ENCODE measurements at places on chromosomes 6 and 20. TPM values are rescaled to one million over a fixed set of nuclear protein-coding genes. Genes with fewer than 3 reads are reported as not detected.

DNA sequence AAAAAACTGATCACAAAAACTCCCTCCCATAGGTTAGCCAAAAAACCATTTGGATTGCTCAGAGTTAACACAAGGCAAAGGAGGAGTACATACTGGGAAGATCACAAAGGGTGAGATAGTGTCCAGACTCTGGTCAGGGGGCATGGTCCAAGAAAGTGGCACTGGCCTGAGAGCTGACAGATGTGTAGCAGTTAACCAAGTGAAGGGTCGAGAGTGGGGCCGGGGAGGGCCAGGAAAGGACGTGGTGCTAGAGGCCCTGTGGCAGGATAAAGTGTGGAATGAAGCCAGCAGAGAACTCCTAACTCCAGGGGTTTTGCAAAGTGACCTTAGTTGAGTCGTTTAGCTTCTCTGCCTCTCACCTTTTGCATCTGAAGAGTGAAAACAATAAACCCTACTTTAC is 290.5 kb downstream of the FOXA2 start:
- DNase-seq: no peak

GRCh38 chr20:11719153-11719552 is 198.5 kb upstream of the BTBD3 start:
- DNase-seq: no peak

Gene TUBB1
- total RNA-seq: not detected

GRCh38 chr6:157732007-157732406 is 91.0 kb upstream of the SNX9 start:
- no peak for DNase-seq

- peak; percentile 34 for DNase-seq
Measured at GRCh38 chr6:112286010-112286409, 31.6 kb upstream of the LAMA4 start.

Gene C6orf15
- total RNA-seq: not detected

Gene MCHR2
- total RNA-seq: not detected

DNA sequence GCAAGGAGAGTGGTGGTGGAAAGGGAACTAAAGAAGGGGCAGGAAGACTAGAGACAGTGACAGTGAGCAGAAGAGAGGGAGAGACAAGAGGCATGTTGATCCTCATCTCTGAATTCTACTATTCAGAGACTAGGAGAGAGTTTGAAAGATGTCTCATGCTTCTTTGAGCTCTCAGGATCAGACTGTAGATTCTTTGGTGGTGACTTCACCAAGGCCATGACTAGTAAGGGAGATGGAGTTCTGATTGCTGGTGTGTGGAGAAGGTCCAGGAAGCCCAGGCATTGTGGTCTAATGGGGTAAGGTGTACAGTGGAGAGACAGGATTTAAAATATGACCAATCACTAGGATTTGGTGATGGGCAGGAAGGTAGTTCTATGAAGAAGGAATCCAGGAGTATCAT is 713 bp downstream of the WFDC9 start:
- DNase-seq: no peak

- DNase-seq: no peak
Measured at GRCh38 chr6:89359561-89359960, 7.0 kb upstream of the UBE2J1 start.
